ENCODE measurements at places on chromosomes 1 and 21.

DNA sequence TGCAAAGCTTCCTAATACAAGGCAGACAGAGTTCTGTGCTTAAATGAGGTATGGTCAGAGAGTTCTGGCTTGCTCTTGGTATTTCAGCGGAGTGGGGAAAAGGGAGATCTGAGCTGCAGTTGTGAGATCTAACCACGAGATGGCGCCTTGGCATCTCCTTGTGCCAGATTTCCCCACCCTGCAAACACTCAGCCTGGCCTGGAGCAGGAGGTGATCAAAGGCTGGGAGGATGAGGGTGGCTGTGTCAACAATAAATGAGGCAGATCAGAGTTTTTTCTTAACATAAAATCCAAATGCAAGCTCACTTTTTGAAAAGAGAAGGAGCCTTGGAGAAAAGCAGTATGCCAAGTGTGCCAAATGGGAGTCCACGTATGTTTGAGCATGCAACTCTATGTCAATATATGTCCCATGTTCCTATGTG, 4.1 kb upstream of the TFAP2E start:
- DNase-seq = peak; percentile 59

- no peak for DNase-seq
Measured at GRCh38 chr1:220880726-220881506, 1.7 kb downstream of the HLX start.

GRCh38 chr1:3327389-3327702, 127.1 kb upstream of the ARHGEF16 start:
- DNase-seq = no peak

- DNase-seq = no peak
Measured at GRCh38 chr1:9198538-9199361, 35.8 kb upstream of the H6PD start.

GRCh38 chr1:18385239-18385790, 95.4 kb upstream of the KLHDC7A start:
- peak; percentile 90 for DNase-seq

DNA sequence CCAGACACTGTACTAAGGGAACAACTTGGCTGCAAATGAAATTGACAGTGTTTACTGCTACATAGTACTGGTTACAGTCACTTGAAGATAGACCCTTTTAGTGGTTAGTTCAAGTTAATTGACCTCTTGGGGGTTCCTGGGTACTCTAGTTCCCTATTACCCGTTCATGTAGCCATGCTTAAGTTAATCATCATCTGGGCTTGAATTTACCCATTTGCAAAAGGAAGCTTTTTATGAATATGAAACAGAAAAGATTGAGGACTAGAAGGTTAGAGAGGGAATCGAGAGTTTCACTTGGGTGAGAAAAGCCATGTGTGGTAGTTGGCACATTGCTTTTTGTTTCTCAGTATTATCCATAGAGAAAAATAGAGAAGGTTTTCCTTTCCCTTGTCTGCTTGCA, 2.7 kb downstream of the MIA3 start:
- DNase-seq = no peak

DNA sequence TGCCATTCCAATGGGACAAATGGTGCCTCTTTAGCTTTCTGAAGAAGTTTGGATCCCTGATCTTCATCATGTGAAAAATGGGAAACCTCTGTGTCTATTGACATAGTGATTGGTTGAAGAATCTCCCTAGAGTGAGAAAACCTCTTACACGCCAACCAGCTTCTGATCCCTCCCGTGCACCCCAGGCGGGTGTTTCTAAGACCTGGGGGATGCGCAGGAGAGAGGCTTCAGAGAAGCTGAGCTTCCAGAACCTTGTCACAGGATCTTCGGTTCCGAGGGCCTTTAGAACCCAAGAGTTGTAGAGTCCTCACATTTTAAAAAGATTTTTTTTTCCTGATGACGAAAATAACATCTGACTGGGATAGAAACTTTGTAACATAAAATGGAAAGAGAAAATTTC, 11.3 kb downstream of the PODN start:
- no peak for DNase-seq

GRCh38 chr1:230627767-230628166, 14.5 kb upstream of the COG2 start:
- DNase-seq = no peak

DNA sequence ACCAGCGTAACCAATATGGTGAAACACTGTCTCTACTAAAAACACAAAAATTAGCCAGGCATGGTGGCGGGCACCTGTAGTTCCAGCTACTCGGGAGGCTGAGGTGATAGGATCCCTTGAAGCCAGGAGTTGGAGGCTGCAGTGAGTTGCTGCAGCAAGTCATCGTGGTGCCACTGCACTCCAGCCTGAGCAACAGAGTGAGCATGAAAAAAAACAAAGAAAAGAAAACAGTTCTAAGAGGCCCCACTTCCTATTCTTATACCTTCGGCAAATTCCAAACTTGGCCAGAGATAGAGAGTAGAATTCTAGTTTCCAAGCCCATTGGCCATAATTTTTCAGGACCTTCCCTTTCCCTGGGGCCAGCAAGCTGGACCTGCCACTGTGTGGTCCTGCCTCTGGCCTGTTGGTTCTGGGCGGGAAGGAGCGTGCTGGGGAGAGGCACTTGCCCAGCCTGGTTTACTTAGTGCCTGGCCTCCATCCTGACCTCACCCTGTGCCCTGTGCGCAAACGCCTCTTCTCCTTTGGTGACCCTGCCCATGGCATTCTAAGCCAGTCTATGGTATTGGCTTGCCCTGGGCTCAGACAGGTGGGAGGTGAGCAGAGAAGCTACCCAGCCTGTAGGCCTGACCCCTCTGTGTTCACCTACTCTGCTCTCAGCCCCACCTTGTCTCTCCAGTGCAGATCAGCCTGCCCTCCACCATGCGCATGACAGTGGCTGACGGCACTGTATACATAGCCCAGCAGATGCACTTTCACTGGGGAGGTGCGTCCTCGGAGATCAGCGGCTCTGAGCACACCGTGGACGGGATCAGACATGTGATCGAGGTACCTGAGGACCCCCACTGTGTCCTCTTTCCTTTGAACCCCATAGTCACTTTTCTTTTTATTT, 11.0 kb downstream of the CA6 start:
- DNase-seq = no peak

DNA sequence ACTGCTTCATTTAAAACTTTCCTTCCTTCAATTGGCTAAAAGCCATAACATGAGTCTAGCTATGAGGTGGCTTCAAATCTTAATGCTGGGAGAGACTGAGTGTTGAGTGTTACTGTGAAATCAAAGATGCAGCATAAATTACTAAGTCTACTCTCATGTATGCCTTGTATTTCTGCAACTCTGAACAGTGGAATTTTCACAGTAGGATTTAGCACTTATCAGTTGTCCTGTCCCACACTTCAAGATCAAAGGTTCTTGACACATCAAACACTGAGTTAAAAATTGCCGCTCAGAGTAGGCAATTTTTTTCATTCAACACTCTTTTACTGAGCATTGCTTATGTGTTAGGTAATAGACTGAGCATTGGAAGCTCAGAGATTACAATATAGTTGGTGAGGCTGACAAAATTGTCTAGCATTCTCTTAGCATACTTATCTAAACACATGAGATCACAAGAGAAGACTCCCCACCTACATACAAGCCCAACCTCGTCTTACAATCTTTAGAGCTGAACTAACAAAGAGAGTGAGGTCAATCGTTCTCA, 56.4 kb upstream of the ADORA3 start:
- no peak for DNase-seq

- DNase-seq = no peak
Measured at GRCh38 chr1:19557609-19558051, 72.3 kb upstream of the CAPZB start.

DNA sequence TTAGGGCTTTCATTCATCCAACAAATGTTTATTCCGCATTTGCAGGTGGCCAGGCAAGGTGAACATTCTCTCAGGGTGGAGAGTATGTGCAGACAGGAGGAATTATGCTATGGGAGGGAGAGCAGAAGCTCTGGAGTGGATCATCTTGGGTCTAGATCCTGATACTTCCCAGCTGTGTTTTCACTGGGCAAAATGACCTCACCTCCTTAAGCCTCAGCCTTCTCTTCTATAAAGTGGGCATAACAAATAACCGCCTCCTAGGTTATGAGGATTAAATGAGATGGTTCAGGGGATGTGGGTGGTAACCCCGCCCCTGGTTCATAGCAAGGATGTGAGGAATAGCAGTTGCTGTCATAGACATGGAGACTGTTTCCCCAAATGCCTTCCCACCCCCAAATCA, 1.7 kb upstream of the TMEM51 start:
- no peak for DNase-seq

DNA sequence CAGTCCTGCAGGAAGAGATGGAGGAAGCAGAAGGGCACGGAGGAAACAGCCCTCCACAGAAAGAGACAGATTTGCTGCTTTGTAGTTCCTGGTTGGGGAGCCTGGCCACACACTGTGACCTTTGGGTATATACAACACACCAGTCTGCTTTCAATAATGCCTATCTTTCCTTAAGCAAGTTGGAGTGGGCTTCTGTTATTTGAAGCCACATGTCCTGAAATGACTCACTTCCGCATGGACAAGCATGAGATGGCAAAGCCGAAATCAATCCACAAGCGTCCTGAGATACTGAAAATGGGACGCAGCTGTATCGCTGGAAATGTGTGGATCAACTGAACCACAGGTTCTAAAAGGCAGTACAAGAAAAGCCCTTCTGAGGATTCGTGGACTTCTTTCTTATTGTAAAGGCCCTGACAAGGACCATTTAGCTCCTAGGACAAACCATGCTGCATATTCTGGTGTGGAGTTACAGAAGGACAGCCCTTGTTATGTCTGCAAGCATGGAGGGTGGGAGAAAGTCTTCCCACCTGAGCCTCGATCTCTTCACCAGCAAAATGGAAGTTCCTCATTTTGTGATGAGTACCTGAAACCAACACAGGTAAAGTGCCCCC, 22.7 kb upstream of the FHAD1 start:
- DNase-seq = no peak

- DNase-seq = no peak
Measured at GRCh38 chr1:11143907-11144306, 44.2 kb upstream of the EXOSC10 start.

DNA sequence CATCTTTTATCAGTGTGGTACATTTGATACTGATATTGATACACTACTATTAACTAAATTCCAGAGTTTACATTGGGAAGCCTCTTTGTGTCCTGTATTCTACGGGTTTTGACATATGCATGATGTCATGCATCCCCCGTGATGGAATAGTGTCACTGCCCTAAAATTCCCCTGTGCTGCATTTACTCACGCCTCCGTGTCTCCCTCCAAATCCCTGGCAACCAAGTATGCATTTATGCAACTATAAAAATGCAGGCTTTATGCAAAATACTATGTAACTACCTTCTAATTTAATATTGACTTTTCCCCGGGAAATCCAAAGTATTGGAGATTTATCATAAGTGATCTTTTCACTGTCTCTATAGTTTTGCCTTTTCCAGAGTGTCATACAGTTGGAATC, 453.7 kb upstream of the RUNX1 start:
- DNase-seq = no peak

GRCh38 chr21:39452970-39453342, 1.2 kb downstream of the SH3BGR start:
- no peak for DNase-seq

- DNase-seq = no peak
Measured at GRCh38 chr1:208837242-208837641, 593.1 kb upstream of the PLXNA2 start.

- peak; percentile 23 for DNase-seq
Measured at GRCh38 chr1:69824932-69825331, 257.2 kb downstream of the LRRC7 start.

DNA sequence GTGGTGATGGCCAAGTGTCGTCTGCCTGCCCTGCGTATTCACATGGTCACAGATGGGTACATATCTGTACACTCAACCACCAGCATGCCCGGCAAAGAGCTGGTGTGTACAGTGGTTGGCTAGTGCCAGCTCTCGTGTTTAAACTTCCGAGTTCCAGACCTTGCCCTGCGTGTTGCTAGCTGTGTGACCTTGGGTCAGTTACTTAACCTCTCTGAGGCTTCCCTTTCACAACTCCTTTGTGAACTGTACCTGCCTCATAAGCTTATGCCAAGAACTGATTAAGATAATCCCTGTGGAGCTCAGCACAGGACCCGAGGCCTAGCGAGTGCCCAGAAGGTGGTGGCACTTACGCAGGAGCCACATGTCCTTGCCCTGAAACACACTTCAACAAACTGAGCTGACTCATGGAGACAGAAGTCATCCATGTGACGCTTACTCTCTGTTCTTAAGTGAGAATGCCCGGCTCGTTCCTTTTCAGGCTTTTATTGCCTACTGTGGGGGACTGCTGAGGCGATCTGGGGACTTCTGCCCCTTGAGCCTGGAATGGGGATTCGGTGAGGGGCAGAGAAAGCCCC, 55.4 kb downstream of the ALPL start:
- DNase-seq = no peak

DNA sequence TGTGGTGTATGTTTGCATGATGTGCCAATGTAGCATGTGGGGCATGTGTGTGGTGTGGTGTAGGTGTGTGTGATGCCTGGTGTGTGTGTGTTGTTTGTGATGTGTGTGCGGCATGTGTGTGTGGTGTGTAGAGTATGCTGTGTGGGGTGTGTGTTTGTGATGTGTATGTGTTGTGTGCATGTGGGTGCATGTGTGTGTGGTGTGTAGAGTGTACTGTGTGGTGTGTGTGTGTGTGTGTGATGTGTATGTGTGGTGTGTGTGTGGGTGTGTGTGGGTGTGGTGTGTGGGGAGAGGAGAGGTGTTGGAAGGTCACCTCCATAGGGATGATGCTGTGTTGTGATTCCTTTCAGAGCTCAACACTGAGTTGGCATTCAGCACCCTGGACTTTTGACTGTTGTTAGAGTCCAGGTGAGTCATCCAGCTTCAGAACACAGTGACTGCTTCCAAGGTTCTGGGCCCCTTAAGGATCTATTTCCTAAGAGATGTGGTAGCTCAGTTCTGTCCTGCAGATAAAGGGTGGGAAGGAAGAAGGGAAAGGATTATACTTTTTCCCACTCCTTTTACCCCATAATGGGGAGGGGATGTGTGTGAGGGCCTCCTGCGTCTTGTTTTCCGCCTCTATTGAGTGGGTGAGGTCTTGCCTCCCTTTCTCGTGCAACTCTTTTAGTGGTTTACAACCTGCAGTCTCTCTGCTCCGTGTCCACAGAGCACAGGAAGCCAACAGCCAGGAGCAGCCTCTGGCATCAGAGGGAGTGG, 47.6 kb downstream of the RHOU start:
- DNase-seq = no peak

- DNase-seq = no peak
Measured at GRCh38 chr1:230127105-230128054, 60.3 kb downstream of the GALNT2 start.

- no peak for DNase-seq
Measured at GRCh38 chr1:56448529-56449300, 130.6 kb downstream of the PLPP3 start.

- no peak for DNase-seq
Measured at GRCh38 chr1:207328908-207329440, 7.5 kb downstream of the CD55 start.

Measured in skin of body (tissue), 3 donors.